ENCODE measurements at places on chromosomes 12 and 14.

DNA sequence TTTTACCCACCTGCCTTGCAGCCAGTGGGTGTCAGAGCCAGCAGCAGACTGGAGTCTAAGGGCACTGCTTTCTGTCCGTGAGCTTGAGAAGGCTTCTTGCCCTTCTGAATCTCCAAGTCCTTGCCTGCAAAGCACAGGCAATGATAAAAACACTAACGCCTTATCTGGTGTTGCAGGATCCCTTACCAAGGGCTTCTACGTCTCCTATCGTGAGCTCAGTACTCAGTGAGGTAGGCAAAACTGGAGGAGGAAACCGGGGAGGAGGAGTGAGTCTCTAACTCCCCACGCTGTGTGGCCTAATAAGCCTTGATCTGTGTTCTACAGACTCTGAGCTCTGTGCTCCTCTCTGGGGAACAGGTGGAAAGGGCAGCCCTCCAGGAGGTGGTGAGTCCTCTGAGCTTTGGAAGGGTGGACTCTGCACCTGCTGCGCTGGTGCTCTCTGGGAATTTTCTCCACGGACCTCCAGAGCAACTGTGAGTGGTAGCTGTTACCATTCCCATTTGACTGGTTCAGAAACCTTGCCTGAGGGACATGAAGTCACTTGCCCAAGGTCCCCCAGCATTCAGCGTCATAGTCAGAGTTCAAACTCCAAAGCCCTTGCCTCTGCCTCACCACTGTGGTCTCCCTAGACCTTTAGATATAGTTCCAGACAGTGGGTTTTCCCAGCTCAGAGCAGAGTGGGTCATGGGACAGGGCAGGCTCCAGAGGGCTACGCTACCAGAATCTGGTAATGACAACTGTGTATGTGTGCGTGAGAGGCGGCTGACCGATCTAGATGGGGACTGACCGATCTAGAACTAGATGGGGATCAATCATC is 7.0 kb upstream of the MARK3 start:
- no peak for DNase-seq

GRCh38 chr12:3380200-3381043 is 110.6 kb upstream of the PRMT8 start:
- DNase-seq, result no peak

DNA sequence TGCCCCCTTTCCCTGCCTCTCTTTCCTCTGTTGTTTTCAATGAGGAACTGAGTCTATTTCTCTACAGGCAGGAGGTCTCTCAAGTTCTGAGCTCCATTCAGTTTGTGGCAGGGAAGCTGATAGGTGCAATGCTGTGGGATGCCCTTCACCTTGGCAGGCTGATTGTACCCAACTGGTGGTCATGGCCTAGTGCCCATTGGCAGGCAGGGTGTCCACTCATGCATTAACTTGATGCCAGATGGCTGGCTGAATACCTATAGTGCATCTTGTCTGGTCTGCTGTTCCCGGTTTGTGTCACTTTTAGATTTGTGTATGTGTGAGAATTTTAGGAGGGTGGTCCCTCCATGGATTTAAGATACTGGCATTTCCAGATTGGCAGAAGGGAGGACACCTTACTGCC is 20.0 kb upstream of the ITGA5 start:
- DNase-seq, result no peak

GRCh38 chr12:54683398-54683797 is 35.2 kb upstream of the DCD start:
- DNase-seq, result no peak

DNA sequence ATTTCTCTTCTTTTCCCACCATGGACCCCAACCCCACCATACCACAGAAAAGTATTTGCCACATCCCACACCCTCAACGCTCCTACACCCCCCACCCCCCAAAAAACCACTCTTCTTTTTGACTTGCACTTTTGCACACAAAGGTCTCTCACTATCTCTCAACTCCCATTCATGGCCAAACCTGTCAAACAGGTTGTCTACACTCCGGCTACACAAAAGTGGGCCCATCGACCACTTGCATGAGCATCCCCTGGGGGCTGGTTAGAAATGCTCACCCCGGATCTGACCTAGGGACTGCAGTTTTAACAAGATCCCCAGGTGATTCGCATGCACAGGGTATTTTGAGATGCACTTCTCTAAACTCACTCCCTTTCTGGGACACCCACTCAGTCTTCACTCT is 248.2 kb downstream of the DPF3 start:
- DNase-seq, result no peak

- DNase-seq, result no peak
Observed at GRCh38 chr14:105857826-105858675, 331.7 kb downstream of the TMEM121 start.

GRCh38 chr14:74275241-74275841 is 27.4 kb downstream of the ABCD4 start:
- peak; percentile 52 for DNase-seq

DNA sequence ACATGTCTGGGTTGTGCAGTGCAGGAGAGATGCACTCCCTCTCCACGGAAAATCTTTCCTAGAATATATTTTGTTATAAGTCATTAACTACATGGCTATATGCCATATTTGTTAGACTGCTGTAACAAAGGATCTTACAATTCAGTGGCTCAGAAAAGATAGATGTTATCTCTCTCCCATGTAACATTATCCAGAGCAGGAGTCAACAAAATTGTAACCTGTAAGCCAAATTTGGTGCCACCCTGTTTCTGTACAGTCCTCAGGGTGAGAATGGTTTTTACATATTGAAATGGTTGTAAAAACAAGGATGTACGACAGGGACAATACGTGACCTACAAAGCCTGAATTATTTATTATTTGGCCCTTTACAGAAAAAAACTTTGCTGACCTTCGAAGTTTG is 155.5 kb downstream of the KIF21A start:
- DNase-seq, result no peak

DNA sequence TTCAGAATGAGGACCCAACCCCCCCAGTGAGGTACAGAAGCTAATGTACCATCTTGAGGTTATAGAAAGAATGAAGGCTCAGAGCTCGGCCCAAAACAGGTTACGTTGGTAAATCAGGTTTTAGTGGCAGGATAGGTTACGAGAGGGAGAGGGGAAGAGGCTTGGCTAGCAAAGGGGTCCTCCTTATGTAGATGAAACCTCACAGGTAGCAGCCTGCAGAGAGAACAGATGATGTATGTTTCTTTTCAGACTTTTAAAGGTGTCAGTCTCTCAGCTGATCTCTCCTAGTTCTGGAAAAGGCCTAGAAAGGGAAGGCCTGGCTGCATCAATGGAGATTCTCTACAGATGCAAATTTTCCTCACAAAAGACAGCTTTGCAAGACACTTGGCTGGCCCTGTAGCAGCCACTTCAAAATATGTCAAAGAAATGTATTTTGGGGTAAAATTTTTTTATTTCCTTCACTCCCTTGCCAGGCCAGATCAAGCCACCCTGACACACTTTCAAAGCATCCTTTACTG is 71.7 kb upstream of the CPSF6 start:
- DNase-seq, result no peak

- DNase-seq, result no peak
Observed at GRCh38 chr12:823028-823698, 70.8 kb downstream of the WNK1 start.

DNA sequence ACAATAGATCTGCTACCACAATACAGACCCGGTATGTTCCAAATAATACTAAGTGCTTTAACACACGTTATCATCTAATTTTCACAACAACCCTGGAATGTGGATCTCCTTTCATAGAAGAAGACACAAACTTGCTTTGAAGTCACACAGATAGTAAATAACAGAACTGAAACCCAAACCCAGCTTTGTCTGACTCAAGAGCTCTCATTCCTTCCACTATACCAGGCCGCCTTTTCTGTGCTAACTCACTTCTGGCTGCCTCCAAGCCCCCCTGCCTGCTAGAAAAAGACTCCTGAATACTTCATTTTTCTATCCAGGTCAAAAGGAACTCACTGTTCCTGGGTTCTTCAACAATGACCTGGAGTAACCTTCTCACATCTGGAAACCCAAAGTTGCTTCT is 37.8 kb downstream of the PRPF40B start:
- no peak for DNase-seq

GRCh38 chr12:71476513-71476912 is 36.9 kb downstream of the LGR5 start:
- DNase-seq, result peak; percentile 67

GRCh38 chr14:33480887-33481184 is 470.0 kb downstream of the EGLN3 start:
- DNase-seq, result no peak

GRCh38 chr14:69594846-69595245 is 16.6 kb upstream of the SUSD6 start:
- no peak for DNase-seq

- no peak for DNase-seq
Observed at GRCh38 chr12:11628353-11628752, 21.1 kb upstream of the ETV6 start.

- DNase-seq, result no peak
Observed at GRCh38 chr14:67377916-67378315, 17.8 kb downstream of the EIF2S1 start.

DNA sequence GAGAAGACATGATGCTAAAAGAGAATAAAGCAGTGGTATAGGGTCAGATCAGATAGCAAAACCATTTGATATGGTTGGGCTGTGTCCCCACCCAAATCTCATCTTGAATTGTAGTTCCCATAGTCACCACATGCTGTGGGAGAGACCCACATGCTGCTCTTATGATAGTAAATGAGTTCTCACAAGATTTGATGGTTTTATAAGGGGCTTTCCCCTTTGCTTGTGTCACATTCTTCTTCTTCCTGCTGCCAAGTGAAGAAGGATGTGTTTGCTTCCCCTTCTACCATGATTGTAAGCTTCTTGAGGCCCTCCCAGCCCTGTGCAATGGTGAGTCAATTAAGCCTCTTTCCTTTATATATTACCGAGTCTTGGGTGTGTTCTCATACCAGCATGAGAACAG is 49.4 kb downstream of the SLC16A7 start:
- DNase-seq, result no peak

DNA sequence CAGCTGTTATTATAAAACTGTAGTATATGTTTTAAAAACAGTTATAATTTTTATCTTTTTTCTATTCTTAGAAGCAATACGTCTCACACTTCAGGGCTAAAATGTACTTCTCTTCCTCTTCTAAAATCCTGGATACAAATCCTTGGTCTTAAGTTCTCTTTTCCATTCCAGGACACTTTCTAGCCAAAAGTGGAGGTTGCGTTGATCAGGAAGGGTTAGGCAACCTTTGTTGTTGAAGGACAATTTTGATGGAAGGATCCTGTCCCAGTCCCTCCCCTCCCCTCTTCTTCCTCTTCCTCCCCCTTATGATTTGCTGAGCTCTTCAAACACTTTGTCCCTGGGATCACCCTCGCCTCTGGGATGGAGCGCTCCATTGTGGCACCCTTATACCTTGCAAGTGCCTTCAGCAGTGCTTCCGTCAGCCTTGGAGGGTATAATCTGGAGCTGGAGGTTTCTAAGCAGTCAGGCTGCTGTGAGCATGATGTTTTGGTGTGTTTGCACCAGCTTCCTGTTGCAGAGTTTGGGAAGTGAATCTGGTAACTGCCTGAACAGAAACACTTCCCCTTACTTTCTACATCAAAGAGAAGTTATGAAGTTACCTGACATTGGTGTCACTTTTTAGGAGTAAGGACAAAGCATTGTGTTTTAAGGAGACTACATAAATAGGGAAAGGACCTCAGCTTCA is 87.4 kb upstream of the SLC38A2 start:
- DNase-seq, result no peak

DNA sequence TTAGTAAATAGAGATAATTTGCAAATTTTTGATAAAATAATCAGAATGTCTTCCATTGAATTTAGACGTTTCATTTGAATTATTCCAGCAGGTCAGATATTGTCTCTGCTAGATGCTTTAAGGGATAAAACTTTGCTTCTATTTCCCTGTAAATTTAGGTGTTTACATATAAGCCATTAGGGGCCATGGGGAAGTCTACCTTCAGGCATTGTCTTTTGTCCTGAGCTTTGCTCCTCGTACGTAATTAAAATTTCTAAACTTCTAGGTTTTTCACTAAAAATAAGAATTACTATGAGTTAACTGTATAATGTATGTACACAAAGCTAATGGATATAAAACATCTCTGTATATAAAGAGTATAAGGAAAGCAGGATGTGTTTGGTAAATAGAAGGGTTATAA is 24.1 kb upstream of the CD69 start:
- no peak for DNase-seq

DNA sequence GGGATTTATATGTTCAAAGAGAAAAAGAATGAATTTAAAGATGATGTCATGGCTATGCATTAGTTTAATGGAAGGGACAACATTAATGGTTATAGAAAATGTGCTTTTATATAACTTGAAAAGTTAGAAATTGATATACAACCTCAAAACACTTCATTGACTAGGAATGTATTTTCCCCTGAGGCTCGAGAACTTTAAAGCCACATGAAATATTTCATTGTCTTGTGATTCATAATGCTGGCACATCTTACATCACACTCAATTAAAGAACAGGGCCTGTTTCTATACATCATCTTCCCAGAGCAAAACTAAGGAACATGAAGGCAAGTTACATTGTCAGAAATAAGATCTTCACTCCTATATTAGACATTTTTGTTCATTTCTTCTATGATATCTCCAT is 35.2 kb upstream of the PAWR start:
- no peak for DNase-seq

- no peak for DNase-seq
Observed at GRCh38 chr12:57888409-57889157, 42.1 kb upstream of the CTDSP2 start.

GRCh38 chr14:74756326-74756725 is 6.8 kb upstream of the YLPM1 start:
- no peak for DNase-seq

GRCh38 chr14:61609884-61610283 is 85.4 kb upstream of the HIF1A start:
- DNase-seq, result no peak

DNA sequence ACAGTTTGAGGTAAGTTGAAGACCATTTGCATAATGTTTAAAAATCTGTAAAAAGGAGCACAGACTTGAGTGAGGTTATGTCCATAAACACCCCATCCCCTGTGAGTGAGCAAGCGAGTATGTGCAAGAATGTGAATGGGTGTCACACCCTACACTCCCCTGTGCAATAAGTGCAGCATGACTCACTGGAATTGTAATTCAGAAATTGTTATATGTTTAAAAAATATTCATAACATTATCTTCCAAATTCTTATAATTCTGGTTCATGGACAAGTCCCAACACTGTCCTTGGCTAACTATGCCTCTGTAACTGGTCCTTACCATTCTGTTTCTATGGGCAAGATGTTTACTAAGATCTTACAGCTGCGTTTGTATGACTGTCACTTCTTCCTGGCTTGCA is 207.8 kb upstream of the FAR2 start:
- no peak for DNase-seq

- no peak for DNase-seq
Observed at GRCh38 chr12:85856966-85857365, 17.1 kb upstream of the NTS start.

GRCh38 chr12:85393606-85394005 is 113.6 kb downstream of the ALX1 start:
- DNase-seq, result no peak

DNA sequence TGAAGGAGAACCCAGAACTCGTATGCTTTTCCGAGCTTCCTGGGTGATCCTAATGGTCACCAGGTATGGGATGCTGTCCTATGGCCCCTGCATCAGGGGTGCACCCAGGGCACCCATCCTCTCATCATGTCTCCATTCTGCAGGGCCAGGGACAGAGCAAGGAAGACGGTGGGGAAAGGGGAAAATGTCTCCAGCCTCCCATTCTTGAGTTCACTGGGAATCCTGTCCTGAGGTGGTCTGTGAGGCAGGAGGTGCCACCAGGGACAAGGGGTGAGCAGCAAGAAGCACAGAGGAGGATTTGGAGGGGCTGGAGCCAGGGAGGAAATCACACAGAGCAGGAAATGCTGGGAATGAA is 14.9 kb upstream of the SLC6A12 start:
- DNase-seq, result no peak
